ENCODE measurements at places on chromosomes 16 and 17.

- no peak for DNase-seq
These were observed 26.1 kb downstream of the RCVRN start for GRCh38 chr17:9878786-9879525.

DNA sequence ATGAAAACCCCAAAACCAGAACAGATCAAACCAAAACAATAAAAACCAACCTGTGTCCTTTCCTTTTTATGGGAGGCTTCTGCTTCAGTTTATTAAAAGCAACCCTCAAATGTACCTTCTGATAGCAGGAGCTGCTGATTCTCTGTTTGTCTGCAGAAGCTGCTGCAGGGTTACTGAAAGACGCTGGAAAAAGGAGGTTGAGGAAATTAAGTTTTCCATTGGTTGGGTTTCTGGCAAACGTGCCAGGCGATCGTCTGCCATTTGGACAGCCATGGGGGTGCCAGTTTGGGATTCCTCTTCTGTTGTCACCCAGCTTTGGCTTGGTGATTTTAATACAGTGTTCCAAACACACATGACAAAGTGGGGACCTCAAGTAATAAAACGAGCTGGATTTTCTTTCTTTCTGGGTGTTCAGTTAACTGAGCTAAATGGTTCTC is 185.4 kb upstream of the ZFHX3 start:
- DNase-seq = no peak

DNA sequence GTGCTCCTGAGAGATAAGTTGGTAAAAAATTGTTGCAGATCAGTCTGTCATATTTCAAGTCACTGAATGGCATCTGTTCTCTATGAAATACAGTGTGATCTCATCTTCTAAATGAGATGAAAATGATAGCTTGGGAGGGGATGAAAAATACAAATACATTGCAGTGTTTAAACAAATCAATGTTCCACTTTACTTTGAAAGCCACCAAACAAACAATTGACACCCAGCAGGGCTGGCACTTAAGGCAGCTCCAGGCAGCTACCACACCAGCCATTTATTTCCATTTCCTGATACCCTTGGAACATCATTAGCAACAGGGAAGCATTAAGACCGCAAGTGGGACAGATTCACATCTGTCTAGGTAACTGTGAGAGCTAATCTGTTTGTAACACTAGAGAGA is 827.6 kb upstream of the KIF2B start:
- DNase-seq = no peak

- DNase-seq = no peak
These were observed 80.1 kb upstream of the GNG13 start for GRCh38 chr16:880471-881171.

DNA sequence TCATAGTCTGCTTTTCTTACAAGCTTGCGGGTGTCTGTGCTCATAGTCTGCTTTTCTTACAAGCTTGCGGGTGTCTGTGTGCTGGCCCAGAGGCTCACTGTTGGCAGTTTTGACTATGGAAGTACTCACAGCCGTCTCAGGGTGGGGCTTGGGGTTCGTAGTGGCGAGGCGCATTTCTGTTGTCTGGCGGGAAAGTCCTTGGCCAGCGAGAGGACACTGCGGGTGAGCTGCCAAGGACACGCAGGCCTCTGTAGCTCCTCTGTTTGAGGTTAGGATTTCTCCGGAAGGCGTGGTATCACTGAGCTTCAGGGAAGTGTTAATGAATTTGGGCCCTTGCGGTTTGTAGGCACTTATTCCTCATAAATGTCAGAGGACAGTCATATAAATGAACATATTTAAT is 13.5 kb downstream of the TBCD start:
- no peak for DNase-seq

DNA sequence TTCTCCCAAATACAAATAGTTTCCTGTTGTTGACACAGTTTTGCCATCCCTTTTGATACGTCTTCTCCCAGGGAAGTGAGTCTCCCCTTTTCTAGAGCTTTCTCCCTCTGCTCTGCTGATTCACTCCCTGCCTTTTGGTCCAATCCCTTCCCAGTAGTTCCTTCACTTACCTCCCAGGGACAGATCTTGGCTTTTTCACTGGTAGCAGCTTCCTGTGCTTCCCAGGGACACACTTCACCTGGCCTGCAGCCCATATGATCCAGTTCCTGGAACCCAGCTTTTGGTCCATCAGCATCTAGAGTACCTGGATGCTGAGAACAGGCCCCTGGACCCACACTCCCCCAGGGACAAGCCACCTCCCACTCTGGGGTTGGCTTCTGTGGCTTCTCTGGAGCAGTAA is 15.8 kb downstream of the GPR179 start:
- no peak for DNase-seq

- DNase-seq = no peak
These were observed 924 bp downstream of the SMARCD2 start for GRCh38 chr17:63841350-63842172.

GRCh38 chr16:31301708-31302400 is 42.1 kb downstream of the ITGAM start:
- peak; percentile 27 for DNase-seq

- DNase-seq = no peak
These were observed 323 bp downstream of the ST3GAL2 start for GRCh38 chr16:70438585-70438968.

- DNase-seq = peak; percentile 16
These were observed 705 bp downstream of the FOXK2 start for GRCh38 chr17:82519971-82520903.

- DNase-seq = no peak
These were observed 355.1 kb upstream of the MON1B start for GRCh38 chr16:76835779-76836300.

DNA sequence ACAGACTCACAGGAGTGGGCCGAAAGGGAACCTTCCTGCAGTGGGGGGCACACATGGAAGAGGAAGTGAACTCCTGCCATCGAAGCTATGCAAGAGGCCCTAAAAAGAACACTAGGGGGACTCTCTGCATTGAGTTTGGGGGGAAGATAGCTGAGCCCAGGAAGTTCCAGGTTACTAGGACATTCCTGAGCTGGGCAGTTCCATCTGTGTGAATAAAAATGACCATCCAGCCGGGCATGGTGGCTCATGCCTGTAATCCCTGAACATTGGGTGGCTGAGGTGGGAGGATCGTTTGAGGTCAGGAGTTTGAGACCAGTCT is 211.8 kb downstream of the ZNF423 start:
- DNase-seq = no peak

GRCh38 chr16:17312094-17312710 is 158.6 kb downstream of the XYLT1 start:
- no peak for DNase-seq

GRCh38 chr16:61792194-61792909 is 243.9 kb downstream of the CDH8 start:
- no peak for DNase-seq

DNA sequence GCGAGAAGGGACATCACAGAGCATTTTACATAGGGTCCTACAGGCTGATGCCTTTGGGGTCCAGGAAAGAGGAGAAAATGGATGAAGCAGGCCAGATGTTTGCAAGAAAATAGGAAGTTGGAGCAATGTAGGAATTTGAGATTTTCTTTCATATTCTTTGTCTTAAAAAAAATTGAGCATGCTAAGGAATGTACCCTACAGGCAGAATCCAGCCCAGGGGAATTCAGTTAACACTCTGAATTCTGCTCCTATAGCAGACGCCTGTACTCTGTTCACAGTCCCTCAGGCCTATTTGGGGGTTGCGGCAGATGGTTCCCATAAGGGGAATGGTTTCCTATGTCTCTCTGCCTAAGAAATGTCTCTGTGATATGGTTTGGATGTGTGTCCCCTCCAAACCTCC is 393.7 kb upstream of the C16orf82 start:
- no peak for DNase-seq

- DNase-seq = no peak
These were observed 1.4 kb downstream of the HES7 start for GRCh38 chr17:8122422-8122923.

DNA sequence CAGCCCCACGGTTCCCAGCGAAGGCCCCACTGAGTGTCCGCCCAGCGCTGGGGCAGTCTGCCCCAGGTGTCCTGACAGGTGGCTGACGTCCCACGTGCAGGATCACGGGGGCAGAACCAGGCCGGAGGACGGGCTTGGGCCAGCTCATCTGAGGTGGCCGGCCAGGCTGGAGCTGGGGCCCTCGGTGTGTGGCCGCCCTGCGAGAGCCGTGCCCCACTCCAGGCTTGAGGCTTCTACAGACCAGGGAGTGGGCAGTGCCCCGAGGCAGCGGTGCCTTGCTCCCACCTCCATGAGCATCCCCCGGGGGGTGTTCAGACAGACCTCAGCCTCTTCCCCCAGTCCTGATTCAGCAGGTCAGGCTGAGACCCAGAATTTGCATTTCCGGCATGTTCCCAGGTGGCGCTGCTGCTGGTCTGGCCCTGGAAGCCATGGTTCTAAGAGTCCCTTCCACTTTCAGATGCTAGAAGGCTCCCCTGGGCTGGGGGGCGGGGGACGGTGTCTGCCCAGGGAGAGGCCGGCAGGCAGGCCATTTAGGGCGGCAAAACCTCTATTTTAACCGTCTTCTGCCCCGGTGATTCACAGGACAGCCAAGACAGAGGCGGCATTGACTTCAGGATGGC is 35.4 kb upstream of the PABPN1L start:
- no peak for DNase-seq

GRCh38 chr17:83091257-83092141 is 12.1 kb downstream of the METRNL start:
- DNase-seq = no peak

GRCh38 chr16:72400257-72401083 is 228.5 kb upstream of the PMFBP1 start:
- DNase-seq = no peak

Data from CD4-positive, alpha-beta T cell treated with Interferon alpha-2 for 1 hour (primary cell).